ENCODE measurements at places on chromosomes 5 and 9.

DNA sequence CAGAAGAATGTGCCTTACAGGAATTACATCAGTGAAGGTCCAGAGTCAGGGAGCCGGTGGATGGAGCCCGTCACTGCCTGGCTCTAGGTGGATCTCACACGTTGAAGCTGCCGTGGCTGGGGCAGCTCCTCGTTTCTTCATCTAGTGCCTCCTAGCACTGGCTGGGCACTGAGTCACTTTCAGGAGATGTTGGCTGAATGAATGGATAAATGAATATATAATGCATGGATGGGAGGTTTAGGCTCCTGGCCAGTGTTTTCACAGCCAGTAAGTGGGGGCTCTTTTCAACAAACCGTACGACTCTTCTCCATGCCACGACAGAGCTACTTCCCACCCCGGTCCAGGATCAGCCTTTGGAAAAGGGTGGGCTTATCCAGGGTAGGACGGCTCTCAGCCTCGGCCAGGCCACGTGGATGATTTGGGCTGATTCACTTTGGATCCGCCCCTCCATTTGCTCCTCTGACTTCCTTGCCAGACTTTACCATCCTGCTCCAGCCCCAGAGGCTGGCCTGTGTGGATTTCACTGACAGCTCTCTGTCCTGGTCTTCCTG lies 1.3 kb upstream of the SH3PXD2B start:
- no peak for DNase-seq

- no peak for DNase-seq
Observed at GRCh38 chr5:168359820-168360460, 68.5 kb downstream of the WWC1 start.

DNA sequence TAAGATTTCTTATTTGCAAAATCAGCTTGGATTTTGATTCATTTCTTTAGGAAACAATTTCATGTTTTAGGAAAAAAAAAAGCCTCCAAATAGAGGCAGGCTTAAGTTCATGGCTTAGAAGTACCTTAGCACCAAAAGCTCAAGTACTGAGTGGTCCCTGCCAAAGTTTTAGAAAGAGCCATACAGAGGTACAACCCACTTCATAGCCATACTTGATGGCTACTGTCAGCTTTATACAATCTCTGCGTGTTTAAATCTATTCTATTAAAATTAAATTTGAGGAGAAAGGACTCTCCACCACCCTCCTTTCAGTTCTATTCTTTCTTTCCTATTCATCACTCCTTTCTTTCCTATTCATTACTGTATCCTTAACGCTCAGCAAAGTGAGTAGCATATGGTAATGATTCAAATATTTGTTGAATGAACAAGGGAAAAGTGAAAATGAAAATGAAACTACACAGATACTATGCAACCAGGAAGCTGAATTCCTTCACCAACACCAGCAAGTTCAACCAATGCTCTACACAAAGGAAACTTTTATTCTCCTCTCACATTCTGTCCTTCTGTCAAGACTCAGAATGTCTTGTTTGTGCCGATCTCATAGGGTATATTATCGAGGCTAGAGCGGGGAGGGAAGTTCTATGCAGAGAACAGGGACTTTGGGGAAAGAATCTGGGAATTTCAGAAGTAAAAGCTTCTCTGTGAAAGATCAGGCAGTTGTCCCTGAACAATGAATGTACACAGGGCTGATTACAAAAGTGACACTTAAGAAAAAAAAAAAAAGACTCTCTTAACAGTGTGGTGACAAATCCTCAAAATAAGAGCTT lies 138.6 kb upstream of the SPEF2 start:
- no peak for DNase-seq

DNA sequence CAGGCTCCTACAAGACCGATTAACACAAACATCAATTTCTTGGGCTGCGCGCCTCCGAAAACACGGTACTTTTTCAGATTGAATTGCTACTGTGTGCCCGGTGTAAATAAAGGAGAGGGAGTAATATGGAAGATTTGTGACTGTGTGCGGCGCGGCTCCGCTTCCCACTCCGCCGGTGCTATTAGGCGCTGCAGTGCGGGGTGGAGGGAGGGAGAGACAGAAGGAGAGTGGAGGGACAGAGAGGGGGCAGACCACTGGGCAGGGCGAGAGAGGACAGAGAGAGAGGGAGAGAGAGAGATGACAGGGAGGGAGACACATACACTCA lies 24.7 kb upstream of the RNU6ATAC start:
- no peak for DNase-seq

- no peak for DNase-seq
Observed at GRCh38 chr5:176587398-176587797, 22.6 kb downstream of the GPRIN1 start.

All from COR-L47 (cell line).